Activated CD8-positive, alpha-beta memory T cell treated with anti-CD3 and anti-CD28 coated beads for 48 hours (primary cell): ENCODE measurements at places on chromosomes 2 and 18.

DNA sequence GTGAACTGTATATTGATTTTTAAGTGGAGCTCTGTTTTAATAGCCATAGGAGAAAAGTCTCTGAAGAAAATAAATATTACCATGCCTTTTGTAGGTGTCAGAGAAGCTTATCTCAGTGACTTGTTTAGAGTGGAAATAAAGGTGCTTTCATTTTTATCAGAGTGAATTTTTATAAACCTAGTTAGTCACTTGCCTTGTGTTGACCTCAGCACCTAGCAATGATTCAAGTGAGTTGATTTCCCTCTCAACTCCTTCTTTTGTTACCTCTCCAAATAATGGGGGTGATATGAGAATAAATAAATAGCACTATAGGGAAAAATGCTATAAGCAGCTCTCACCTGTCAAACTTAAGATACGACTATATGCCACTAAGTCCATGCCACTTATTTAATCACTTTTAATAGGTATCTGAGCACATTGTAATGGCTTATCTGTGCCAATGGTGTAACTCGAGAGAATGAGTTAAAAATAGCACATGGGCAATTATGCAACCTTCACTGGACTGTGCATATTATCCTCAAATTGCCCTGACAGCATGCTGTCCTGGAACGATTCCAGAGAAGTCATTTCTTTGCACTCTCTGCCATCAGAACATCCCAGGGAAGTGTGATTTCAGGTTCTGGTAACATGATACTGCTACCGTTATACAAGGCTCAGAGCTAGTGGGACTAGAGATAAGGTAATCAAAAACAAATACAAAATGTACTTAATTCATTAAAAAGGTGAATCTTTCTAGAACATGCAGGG is 290.8 kb downstream of the CCDC85A start:
- DNase-seq = no peak

GRCh38 chr2:9610781-9611548 is 19.8 kb downstream of the YWHAQ start:
- DNase-seq = no peak

GRCh38 chr18:79573921-79574491 is 105.6 kb upstream of the CTDP1 start:
- DNase-seq = no peak

DNA sequence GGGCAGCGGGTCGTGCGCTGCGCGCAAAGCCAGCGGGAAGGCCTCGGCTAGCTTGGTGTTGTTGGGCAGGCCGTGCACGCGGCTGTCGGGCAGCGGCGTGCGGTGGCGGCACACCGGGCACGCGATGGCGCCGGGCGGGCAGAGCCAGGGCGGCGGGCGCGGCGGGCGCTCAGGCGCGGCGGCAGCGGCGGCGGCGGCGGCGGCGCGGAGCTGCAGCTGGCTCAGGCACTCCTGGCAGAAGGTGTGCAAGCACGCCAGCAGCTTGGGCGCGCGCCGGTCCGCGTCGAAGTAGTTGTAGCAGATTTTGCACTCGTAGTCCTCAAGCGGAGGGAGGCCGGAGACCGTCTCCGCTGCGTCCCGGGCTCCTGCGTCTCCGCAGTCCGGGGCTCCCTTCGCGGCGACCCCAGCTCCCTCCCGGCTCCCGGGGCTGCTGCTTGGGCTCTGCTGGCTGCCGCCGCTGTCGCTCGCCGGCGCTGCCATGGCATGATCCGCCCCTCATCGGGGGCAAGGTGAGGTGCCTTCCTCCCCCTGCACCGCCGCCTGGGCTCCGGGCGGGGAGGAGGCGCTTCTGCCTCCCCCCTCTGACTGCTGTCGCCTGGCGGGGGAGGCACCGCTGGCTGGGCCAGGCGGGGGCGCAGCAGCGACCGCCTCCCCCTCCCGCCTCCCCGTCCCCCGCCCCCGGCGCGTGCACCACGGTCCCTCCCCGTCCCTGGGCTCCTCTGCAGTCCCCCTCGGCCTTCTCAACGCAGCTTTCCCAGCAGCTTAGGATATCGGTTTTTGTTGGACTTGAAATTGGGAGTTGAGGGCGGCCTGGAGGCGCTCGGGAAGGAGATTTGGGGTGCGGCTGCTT is 21.0 kb upstream of the PAX3 start:
- DNase-seq = no peak

DNA sequence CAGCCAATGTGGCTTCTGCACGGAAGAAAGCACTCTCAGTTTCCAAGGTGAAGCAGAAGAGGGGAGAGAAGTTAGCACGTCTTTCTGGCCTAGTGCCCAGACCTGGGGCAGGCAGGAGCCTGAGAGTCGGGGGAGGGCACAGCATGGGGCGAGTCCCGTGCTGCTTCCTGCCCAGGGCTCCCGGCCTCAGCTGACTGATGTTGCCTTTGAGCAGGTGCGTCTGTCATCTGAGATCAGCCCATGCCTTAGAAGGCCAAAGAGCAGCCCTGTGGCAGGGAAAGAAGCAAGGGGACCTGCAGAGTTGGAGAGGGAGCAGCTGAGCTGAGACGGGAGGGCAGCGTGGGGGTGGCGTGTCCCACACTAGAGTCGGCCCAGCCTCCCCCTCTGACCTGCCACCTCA is 3.3 kb downstream of the KCNIP3 start:
- DNase-seq = no peak

DNA sequence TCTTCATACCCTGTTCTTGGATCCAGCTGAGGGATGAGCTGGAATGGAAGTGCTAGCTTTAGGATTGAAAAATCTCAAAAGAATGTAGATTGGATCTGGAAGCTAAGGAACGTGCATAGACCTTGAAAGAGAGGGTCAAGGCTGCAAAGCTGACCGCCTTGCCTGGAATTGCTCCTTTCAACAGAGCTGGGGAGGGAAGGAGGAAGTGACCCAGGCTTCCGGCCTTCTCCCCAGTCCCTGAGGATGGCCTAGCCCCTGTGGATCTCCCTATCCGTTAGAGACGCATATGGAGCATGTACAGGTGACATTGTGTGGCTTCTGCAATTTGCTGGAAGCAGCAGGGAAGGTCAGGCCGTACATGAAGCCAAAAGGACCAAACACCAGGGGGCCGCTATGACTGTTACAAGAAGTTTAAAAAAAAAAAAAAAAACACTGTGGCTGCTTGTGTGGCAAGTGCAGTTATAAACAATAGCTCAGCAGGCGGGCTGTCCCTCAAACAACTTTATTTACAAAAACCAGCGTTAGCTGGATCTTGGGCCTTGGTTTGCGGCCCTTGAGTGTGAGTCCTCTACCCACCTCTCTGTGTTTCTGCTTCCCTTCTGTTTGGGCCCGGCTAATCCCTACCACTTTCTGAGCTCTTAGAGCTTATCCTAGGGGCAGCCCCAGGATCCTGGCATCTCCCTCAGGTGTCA is 227.6 kb downstream of the SEPTIN10 start:
- DNase-seq = no peak

- DNase-seq = no peak
These were observed 125.9 kb downstream of the MAP4K4 start for GRCh38 chr2:101823347-101823791.

DNA sequence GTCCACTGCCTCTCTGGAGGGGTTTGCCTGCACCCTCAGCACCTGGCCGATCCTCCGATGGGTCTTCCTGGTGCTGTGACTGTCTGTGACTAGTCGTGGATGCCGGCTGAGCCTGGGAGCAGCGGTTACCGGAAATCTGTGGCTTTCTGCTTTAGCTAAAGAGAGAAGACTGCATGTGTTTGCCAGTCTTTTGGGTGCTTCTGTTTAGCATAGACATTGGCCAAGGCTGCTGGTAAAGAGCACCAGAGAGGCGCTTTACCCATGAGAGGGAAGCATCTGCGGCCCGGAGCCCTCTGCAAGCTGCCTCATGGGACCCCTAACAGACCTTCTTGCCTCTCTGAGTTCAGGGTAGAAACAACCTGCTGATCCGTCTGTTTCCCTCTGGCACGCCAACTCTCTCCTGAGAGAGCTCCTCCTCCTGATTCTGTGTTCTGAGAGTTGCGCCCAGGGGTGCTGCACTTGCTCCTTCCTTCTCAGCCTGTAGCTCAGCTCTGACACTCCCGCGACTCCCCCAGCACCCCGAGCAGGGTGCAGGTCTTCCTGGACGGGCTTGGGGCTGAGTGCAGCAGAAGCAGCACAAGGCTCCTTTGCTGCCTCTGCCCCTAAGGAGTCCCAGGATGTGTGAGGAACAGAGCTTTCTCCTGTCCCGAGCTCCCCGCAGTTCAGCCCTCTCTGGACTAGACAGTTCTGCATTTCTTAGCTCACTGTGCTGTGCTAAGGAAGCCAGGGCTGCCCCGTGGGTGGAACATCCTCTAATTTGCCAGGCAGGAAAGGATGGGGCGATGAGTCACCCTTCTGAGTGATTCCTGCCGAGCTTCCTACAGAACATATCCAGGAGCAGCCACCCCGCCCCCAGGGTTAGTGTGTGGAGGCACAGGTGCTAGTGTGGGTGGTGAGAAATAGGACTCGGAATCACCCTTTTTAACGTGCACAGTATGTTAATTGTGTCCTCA is 203.2 kb downstream of the SH3RF3 start:
- DNase-seq = no peak

DNA sequence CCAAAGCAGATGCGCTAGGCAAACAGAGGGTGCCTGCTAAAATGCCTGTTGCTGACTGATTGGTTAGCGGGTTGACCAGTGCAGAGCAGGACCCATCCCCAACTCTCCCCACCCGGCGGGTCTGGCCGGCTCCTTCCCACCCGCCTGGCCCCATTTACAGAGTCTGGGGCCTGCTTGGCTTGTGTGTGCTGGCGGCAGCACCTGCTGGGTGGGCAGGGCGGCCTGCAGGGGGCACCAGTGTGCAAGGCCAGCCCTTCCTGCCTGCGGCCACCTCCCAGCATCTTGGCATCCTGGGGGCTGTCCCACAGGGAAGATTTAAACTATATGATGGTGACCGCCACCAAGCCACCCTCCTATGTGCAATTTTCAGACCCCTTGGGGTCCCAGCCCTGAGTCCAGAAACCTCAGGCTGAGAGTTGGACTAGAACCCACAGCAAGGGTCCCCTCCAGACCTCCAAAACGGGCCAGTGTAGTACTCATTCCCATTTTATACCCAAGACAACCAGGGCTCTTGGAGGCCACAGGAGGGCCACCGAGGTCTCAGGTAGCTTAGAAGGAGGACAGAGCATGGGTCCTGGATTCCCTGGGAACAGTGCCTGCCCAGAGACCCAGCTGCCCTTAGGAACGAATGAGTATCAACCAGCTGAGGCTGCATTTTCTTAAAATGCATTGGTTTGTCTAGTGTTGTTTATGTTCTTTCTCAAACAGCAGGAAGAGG is 173.6 kb downstream of the SMAD7 start:
- DNase-seq = peak; percentile 61

DNA sequence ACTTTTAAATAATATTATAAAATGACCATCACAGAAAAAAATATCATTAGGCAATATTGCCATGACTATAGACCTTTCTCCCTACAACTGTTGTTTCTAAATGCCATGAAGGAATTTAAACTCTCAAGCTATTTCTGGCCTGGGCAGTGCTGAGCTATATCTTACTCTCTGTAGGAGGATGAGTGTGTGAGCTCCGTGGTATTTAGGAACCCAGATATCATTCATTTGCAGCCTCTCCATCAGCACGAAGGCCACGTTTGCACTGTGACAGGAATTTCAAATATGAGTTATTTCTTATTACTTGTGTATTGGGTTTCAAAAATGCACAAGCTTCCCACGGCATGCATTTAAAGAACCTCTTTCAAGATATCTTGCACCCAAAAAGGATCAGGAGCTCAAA is 35.0 kb upstream of the SOX11 start:
- DNase-seq = no peak

GRCh38 chr2:108220191-108220590 is 19.6 kb upstream of the SULT1C3 start:
- no peak for DNase-seq

GRCh38 chr2:2095360-2096093 is 235.5 kb downstream of the MYT1L start:
- DNase-seq = no peak

- no peak for DNase-seq
These were observed 42.7 kb downstream of the VSNL1 start for GRCh38 chr2:17583166-17583565.

DNA sequence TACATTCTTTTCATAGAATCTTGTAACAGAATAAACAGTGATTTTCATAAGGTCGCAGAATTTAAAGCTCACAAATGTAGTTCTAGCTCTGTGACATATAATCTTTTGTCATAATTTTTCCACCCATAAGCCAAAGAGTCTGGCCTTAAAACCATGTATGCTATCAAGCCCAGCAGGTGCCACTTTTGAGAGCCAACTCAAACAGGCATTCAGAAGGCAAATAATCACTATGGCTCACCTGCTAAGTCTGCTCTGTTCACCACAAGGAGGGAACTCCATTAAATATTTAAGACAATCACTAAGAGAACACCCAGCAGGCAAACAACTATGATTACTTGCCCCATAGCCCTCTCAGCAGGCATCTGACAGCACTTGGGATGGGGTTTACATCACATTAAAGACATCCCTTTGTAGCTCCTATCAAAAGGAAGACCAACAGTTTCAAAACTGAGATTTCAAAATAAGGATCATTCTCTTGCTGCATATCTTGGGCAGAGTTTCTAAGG is 241.6 kb downstream of the PDE11A start:
- no peak for DNase-seq

GRCh38 chr2:99403084-99403483 is 65.9 kb downstream of the EIF5B start:
- DNase-seq = no peak

DNA sequence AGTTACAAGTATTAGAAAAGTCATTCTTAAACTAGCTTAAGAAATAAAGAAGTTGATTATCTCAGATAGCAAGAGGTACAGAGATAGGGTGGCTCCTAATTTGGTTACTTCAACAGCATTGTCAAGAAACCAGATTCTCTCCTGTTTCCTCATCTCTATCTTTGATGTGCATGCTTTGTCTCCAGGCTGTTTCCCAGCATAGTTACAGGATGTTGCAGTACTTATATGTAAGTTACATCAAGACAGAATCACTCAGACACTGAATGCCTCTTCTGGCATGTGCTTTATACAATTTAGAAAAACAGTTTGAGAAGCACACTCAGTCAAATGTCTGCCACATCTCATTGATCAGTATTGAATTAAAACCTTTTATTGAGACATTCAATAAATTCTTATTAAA is 189.5 kb upstream of the UBE2E3 start:
- no peak for DNase-seq

DNA sequence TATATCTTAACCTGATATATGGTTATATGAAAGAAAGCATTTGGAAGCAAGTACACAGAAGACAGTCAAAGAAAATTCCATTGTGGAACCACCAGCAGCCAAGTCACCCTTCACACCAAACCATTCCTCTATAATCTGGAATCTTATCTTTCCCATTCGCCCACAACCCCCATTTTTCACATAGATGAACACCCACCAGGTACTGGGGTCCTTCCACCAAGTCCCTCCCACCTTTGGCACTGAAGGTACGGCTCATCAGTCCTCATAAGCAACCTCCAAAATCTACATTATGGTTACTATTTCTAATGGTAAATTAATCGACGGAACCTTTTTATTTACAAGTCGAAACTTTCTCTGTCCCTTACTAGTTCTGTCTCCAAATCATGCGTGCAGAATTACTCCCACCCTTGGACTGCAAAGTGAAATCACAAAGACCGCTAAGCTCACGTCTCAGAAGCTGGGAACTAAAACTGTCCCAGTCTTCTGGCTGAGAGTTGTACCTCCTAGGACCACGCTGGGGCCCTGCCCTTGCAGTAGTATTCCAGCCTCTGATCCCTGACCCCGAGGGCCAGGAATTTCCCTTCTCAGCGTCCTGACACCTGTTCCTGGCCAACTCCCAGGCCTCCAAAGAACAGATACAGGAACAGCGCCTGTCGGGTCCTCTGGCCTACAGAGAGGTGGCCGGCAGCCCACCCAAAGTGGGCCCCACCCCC is 702 bp downstream of the OLA1 start:
- no peak for DNase-seq

- DNase-seq = no peak
These were observed 97.4 kb downstream of the EIPR1 start for GRCh38 chr2:3280197-3280596.

- DNase-seq = no peak
These were observed 134.8 kb upstream of the SERPINE2 start for GRCh38 chr2:224173933-224174332.
